GM03348 (cell line): ENCODE measurements at places on chromosomes 6 and 20.

DNA sequence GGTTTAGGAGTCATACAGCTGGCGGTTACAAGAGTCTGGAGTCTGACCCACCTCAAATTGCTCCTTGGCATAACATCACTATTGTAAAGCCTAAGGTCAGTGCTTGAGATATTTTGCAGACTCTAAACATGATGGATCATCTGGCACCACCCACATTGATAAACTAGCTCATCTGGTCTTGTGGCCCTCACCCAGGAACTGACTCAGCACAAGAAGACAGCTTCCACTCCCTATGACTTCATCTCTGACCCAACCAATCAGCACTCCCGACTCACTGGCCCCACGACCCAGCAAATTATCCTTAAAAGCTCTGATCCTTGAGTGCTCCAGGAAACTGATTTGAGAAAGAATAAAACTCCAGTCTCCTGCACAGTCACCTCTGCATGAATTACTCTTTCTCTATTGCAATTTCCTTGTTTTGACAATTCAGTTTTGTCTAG, 115.9 kb downstream of the CD24 start:
- no peak for DNase-seq

DNA sequence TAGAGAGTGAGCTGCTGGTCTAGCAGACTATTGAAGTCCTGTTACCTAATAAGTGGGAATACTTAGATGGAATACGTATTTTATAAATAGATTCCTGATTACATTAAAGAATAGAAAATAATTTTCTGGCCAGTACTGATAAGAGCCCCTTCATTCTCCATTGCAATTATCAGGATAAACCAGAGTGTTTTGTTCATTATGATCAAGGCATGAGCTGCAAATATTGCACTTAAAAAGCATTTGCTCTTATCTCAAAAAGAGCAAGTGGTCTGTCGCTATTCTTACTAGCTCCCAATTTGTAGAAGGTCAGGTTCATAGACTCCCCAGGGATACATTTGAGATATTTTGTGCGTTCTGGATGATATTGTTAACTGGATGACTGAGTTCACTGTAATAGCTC, 73.1 kb upstream of the PLCB4 start:
- DNase-seq: no peak

GRCh38 chr6:117929501-117929900, 22.4 kb downstream of the SLC35F1 start:
- DNase-seq: no peak

GRCh38 chr6:15533379-15534026, 129.3 kb downstream of the DTNBP1 start:
- DNase-seq: no peak

DNA sequence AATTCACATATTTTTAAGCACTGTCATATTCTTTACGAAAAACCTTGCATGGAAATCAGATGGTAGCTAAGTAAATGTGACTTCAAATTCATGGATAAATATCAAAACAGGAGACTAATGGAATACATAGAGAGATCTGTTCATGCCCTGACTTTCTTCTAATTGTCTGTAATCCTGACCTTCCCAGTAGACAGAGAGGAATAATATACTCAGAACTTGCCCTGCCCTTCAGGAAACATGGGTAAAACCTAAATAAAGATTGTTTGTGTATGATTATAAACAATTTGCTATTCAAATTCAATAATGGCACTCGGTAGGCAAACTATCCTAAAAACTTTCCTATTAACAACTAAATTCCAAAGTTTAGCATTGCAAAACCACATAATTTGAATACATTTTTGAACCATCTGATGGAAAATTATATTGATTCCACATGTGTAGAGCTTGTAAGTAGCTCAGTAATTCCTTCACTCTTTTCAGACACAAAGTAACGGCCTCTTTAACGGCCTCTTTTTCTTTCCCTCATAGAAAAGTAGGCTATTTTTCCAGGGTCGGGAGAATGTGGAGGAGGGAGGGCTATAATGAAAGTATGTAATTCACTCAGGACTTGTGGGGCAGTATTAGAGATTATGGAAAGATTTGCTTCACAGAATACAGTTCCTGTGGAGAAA, 227.6 kb downstream of the ALDH8A1 start:
- peak; percentile 43 for DNase-seq

DNA sequence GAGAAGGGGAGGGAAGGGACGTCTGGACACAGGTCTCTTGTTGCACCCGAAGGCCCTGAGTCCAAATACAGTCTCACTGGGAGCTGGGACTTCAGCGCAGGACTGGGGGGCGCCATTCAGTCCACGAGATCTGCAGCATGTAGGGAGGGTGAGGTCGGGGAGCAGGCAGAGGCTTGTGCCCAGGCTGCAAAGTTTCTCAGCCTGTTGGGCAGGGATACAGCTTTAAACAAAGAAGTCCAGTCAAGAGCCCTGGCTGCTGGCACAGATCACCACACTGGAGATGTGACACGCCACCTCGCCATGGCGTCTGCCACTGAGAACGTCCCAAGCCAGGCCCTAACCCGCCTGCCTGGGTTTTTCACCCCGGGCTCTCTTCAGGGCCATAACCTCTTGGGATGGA, 256.6 kb downstream of the DLL1 start:
- no peak for DNase-seq

- DNase-seq: peak; percentile 25
Measured at GRCh38 chr6:149895833-149896271, 2.1 kb downstream of the RAET1E start.

- no peak for DNase-seq
Measured at GRCh38 chr6:114287461-114287860, 55.4 kb downstream of the HS3ST5 start.

DNA sequence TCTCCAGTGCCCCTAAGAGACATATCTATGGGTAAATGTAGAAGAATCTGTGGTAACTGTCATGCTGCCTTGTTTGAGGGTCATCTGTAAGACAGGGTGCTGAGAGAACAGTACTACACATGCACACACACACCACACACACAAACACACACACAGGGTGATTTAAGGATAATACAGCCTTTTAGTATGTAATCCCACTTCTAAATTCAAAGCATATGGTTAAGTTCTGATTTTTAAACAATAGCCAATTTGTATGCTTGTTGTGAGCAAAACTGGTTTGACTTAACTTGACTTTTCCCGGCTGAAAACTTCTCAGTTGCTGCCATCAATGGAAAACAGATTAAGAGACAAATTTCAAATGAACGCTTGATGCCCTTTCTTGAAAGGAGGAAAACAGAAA, 241.8 kb downstream of the ADGRG6 start:
- DNase-seq: no peak

DNA sequence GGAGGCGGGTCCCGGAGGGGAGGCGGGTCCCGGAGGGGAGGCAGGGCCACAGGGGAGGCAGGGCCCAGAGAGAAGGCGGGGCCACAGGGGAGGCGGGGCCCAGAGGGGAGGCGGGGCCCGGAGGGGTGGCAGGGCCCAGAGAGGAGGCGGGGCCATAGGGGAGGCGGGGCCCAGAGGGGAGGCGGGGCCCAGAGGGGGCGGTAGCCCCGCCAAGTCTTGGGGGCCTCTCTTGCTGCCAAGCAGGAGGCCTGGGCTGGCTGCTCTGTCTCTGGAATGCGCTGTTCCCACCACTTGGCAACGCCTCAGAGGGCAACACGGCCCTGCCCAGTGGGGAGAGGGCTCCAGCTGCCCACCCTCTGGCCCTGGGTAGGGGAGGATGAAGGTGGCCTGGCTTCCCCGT, 80.5 kb downstream of the YTHDF1 start:
- no peak for DNase-seq

- DNase-seq: no peak
Measured at GRCh38 chr6:130381459-130382380, 15.9 kb downstream of the TMEM200A start.

GRCh38 chr6:32147401-32148132, 4.2 kb downstream of the PRRT1 start:
- no peak for DNase-seq

GRCh38 chr20:1534526-1534925, 23.0 kb downstream of the SIRPD start:
- DNase-seq: no peak

GRCh38 chr6:38085031-38085430, 265.5 kb downstream of the ZFAND3 start:
- DNase-seq: no peak

DNA sequence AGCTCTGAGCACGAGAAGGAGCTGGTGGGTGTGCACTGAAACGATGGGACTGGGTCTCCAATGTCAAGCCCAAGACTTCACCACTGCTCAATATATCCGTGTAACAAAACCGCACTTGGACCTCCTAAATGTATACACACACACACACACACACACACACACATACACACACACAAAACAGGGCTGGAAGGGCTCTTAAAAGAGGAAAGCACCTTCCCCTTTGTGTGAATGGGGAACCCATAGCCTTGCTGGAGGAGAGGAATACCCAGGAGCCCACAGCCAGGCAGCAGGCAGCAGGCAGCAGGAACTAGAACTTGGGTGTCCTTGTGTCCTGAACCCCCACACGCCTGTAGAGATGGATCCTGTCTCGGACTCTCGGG, 29.8 kb downstream of the TGM2 start:
- DNase-seq: no peak

- no peak for DNase-seq
Measured at GRCh38 chr6:90464507-90464906, 122.4 kb downstream of the MAP3K7 start.

DNA sequence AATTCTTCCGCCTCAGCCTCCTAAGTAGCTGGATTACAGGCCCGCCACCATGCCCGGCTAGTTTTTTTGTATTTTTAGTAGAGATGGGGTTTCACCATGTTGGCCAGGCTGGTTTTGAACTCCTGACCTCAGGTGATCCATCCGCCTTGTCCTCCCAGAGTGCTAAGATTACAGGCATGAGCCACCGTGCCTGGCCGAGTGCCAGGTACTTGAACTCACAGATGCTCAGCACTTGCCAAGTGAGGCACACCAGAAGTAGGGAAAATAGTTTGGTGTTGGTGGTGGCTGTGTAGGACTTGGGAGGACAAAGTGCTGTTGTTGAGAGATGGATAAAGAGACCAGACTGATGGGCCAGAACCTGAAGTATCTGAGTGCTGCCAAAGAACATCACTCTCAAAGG, 40.0 kb upstream of the MBOAT1 start:
- DNase-seq: no peak

GRCh38 chr20:57505979-57506378, 19.0 kb downstream of the CTCFL start:
- DNase-seq: no peak

- DNase-seq: no peak
Measured at GRCh38 chr20:40646361-40646760, 42.7 kb downstream of the MAFB start.

GRCh38 chr20:61477451-61477861, 225.4 kb downstream of the CDH4 start:
- DNase-seq: no peak

DNA sequence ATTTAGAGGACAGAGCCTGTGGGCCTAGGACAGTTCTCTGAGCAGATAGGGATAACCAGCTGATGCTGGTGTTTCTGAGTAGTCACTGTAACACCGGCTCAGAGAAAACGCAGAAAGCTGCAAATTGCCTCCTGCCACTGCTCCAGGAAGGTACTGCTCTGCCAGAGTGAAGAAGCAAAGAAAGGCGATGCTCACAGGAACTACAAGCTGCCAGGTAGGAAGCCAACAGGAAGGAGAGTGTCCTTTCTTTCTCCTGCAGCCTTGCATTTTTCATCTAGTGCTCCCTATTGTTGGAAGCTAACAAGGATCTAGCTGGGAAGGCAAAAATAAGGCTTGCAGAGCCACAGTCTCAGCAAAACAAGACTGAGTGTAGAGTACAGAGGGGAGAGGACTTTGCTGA, 70.7 kb upstream of the RAB32 start:
- DNase-seq: no peak

GRCh38 chr20:60453388-60454246, 495.4 kb downstream of the CDH26 start:
- DNase-seq: no peak

GRCh38 chr20:2005831-2006426, 12.1 kb upstream of the PDYN start:
- DNase-seq: peak; percentile 73

DNA sequence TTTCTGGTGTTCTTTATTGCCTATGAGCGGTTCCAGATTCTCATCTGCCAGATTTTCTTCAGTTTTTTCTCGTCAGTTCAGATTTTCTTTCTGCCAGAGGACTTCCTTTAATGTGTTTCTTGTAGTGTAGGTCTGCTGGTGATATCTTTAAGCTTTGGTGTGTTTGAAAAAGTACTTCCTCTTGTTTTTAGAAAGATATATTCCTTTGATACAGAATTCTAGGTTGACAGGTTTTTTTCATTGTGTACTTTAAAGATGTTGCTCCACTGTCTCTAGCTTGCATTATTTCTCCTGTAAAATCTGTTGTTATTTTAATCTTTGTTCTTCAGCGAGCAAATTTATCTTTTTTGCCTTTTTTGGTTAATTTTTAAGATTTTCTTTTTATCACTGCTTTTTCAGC, 36.9 kb downstream of the ASXL1 start:
- DNase-seq: no peak

- DNase-seq: no peak
Measured at GRCh38 chr20:50199703-50200102, 9.1 kb downstream of the CEBPB start.

- DNase-seq: no peak
Measured at GRCh38 chr20:52965819-52966218, 6.3 kb upstream of the TSHZ2 start.

GRCh38 chr6:19835605-19836004, 1.6 kb upstream of the ID4 start:
- no peak for DNase-seq

DNA sequence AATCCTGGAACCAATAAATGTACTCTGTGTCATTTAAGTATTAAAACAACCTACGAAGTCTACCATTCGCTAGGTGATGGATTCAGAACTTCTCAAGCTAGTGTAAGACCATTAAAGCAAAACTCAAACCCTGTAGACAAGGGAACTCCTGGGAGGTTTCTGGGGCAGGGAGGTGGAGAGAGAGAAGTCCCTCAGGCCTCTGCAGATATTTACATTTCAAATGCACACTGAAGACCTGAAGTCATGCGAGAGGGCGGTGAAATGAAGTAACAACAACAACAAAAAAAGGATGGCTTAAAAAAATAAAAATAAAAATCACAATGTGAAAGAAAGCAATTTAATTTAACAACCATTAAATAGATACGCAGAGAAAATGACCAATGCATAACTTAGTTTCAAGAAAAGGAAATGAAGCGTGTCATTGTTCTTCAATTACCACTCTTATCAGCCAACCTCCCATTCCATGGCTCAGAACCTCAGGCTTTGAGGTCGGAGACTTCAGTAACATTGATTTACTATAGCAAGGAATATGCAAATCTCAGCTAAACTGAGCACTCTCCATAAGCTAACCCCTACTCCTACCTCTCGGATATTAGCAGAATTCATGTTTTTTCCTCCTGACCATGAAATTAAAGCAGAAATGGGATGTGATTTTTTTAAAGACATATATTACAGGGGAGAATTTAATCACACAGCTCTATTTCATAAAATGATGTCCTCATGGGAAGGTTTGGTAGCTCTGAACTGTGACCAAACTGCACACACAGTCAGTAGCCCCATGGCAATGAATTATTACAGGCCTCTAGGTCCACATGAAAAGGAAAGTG, 140.6 kb downstream of the KIF16B start:
- no peak for DNase-seq

- no peak for DNase-seq
Measured at GRCh38 chr6:119012521-119012920, 65.9 kb downstream of the FAM184A start.

GRCh38 chr6:32086661-32087573, 22.2 kb downstream of the TNXB start:
- peak; percentile 88 for DNase-seq

GRCh38 chr20:38875175-38875993, 50.8 kb upstream of the FAM83D start:
- no peak for DNase-seq
